CD4-positive, alpha-beta T cell (primary cell): ENCODE measurements at places on chromosomes 7 and 10. TPM values are rescaled to one million over a fixed set of nuclear protein-coding genes. Genes with fewer than 3 reads are reported as not detected.

DNA sequence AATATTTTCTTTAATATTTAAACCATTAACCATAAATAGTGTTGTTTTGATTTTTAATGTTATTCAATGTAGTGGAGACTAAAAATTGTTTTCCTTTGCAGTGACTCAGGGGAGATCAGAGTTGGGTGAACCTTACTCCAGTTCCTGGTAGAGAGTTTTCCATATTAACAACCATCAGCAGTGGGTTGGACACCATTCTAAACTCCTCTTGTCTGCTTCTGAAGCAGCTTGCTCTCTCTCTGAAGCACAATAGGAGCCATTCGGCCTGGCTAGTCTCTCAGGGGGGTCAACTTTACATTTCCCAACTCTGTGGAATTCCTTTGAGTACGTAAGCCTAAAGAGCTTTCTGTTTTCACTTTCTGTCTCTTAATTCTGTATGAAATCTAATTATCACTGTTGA is 9.4 kb upstream of the NRG3 start:
- no peaks in the 10 kb centered on the region for H3K4me1 ChIP-seq
- no peak overlapping the region for H3K27ac ChIP-seq
- no peaks in the 10 kb centered on the region for H3K36me3 ChIP-seq
- H3K4me3 ChIP-seq, result no peak overlapping the region

TMEM229A gene
- not detected for total RNA-seq

KMT2E gene
- total RNA-seq, result 295 TPM

DNA sequence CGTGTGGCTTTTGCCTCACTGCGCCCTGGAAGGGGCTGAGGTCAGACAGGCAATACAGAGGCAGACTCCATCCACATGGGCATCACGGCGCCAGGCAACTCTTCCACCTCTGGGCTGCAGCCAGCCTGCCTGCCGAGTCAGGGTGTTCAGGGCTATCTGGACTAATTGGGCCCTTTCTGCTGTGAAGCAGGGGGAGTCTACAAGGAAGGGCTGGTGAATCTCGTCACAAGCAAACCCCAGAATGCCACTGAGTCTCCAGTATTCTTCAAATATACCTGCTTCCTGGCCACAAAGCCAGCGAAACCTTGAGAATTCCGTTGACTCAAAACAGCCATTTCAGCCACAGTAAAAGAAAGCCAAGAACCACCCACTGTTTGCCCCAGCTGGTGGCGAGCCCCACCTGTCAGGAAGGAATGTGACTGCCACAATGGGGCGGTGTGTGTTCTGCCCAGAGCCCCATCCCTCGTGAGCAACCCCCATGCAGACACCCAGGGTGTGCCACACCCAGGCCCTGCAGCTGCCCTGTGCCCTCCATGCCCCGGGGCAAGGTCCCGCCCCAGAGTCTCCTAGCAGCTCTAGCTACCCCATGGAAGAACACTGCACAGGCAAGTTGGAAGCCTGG is 117.3 kb downstream of the FAM53B start:
- peaks cover 86% of the 10 kb centered on the region for H3K4me1 ChIP-seq
- peaks cover 24% of the 10 kb centered on the region for H3K36me3 ChIP-seq
- DNase-seq, result peak; percentile 43
- peak overlapping the region; percentile 18 for H3K27ac ChIP-seq

STMP1 gene
- 14.1 TPM for total RNA-seq

TMEM248 gene
- total RNA-seq, result 67.4 TPM

ADCY1 gene
- not detected for total RNA-seq

DNA sequence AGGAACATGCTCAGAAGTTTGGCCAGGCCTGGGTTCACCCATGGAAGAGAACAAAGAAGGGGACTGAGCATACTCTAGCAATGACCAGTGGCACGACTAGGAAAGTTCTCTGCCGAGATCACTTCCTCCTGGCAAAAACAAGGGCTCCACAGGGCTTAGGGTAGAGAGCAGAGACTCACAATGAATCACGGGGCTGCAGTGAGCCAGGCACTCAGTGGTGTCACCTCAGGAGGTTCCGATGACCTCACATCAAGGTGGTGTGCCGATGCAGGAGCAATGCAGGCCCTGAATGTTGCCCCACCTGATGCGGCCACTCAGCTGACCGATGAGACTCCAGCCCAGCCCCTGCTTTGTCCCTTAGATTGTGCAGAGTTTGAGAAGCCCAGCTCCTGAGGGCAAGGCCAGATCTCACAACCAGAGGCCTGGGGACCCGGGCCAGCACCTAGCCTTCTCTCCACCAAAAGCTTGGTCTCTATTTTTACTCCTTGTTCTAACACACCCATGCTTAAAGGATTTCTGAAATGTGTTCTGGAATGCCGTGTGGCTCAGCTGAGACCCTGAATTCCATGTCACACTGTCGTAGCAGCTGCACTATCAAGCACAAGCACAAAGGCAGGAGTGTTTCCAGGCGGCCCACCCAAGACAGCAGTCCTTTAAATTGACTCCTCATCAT is 60.9 kb downstream of the COBL start:
- H3K4me1 ChIP-seq, result no peaks in the 10 kb centered on the region
- no peak overlapping the region for H3K27ac ChIP-seq
- no peak overlapping the region for H3K4me3 ChIP-seq
- H3K27me3 ChIP-seq, result no peaks in the 10 kb centered on the region
- DNase-seq, result no peak

ZNF727 gene
- 0.58 TPM for total RNA-seq

RTKN2 gene
- 3.9 TPM for total RNA-seq

DNA sequence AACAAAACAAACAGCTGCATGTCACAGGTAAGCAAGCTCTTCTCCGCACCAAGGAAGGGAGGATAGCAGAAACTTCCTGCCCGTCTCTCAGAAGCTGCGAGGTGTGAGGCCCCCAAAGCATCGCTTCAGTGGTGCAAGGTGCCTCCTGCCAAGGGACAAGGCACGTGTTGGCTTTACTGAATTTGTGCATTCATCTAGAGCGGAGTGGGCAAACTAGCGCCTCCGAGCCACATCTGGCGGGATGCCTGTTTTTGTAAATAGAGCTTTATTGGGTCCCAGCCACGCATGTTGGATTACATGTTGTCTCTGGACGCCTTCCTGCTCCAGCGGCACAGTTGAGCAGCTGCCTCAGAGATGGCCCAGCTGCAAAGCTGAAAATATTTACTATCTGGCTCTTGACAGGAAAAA is 27.7 kb downstream of the PHYH start:
- H3K4me3 ChIP-seq, result no peak overlapping the region
- no peak overlapping the region for H3K27ac ChIP-seq
- no peaks in the 10 kb centered on the region for H3K27me3 ChIP-seq
- no peaks in the 10 kb centered on the region for H3K36me3 ChIP-seq
- H3K4me1 ChIP-seq, result peaks cover 7% of the 10 kb centered on the region

- H3K4me3 ChIP-seq, result no peak overlapping the region
- no peak overlapping the region for H3K27ac ChIP-seq
- H3K27me3 ChIP-seq, result peaks cover 11% of the 10 kb centered on the region
- H3K36me3 ChIP-seq, result no peaks in the 10 kb centered on the region
- DNase-seq, result no peak
Observed at GRCh38 chr10:4771554-4772201, 54.3 kb upstream of the AKR1E2 start.

DNA sequence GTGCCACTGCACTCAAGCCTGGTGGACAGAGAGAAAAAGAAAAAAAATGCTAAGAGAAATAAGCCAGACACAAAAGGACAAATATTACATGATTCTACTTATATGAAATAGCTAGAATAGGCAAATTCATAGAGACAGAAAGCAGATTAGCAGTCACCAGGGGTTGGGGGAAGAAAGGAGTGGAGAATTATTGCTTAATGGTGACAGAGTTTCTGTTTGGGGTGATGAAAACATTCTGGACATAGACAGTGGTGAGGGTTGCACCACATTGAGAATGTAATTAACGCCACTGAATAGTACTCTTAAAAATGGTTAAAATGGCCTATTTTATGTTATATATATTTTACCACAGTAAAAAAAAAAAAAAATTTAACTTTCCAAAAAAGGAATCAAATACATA is 6.4 kb upstream of the NT5C2 start:
- H3K36me3 ChIP-seq, result no peaks in the 10 kb centered on the region
- H3K27me3 ChIP-seq, result no peaks in the 10 kb centered on the region

GATA3 gene
- total RNA-seq, result 128 TPM
